Activated naive CD8-positive, alpha-beta T cell treated with anti-CD3 and anti-CD28 coated beads, Interleukin-2, amount 10 ng/mL, durations not matched to agents 7 days and 5 days (primary cell): ENCODE measurements at places on chromosomes 16 and 17. TPM values are rescaled to one million over a fixed set of nuclear protein-coding genes. Genes with fewer than 3 reads are reported as not detected.
A peak's percentile ranks its signal among the peaks of the same experiment; 100 is the strongest.

- peak; percentile 87 for DNase-seq
Observed at GRCh38 chr17:37643118-37643766, at the start of gene DDX52. TSS of gene DDX52 (minus strand) at chr17:37643446. CDS start at chr17:37643420, 26 bp downstream.

- DNase-seq: no peak
Observed at GRCh38 chr16:2033057-2033908, 6.6 kb downstream of the NHERF2 start.

- no peak for DNase-seq
Observed at GRCh38 chr17:82088838-82089722, 9.0 kb downstream of the FASN start.

DNA sequence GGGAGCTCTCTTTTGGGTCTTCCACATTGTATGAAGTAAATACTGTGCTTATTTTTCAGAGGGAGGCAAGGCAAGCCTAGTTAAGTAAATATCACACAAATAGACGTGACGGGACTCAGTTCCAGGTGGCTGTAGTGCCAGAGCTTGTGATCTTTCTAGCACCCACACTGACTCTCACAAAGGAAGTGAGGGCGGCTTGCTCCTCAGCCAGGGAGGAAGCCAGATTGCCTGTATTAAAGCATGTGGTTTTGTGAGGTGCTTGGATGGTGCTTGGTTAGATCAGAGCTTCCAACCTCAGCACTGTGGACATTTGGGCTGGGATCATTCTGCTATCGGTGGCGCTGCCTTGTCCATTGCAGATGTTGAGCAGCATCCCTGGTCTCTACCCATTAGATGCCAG lies 80.1 kb downstream of the VAT1L start:
- DNase-seq: no peak

ERN2 gene
- not detected for total RNA-seq
